Activated CD8-positive, alpha-beta T cell treated with anti-CD3 and anti-CD28 coated beads for 36 hours (primary cell): ENCODE measurements at places on chromosomes 11 and 22.

DNA sequence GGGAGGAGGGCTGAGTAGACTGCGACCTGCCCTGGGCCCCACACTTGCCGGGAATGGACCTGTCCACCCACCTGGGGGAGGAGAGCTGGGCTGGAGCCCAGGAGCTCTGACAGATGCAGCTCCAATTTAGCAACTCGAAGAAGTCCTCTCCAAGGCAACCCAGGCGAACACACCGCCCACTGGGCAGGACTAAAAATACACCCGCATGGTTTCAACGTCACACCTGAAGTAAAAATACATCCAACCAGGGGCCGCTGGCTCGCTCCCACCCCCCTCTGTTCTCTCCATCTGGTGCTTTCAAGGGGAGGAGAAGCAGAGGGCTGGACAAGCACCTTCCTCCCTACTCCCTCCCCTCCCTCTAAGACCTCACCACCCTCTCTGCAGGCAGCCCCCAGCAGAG lies 119.9 kb downstream of the FEZ1 start:
- no peak for DNase-seq

GRCh38 chr11:72369743-72370142 lies 64.6 kb downstream of the CLPB start:
- no peak for DNase-seq

DNA sequence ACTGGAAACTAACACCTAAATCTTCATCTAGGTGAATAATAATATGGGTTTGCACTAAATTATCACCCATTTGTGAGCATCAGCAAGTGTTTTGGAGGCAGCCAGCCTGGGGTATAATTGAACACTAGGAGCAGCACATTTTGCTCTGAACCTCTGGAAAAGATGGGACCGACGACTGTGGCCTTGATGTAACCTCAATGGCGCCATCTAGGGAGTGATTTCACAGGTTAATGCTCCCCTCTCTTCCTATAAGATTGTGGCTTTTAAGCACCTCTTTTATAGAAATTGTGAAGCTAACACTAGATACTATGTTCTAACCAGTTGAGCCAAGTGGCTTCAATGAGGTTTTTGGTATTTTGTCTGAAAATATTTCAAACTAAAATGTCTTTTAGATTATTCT lies 203.7 kb downstream of the NELL1 start:
- DNase-seq, result peak; percentile 12

DNA sequence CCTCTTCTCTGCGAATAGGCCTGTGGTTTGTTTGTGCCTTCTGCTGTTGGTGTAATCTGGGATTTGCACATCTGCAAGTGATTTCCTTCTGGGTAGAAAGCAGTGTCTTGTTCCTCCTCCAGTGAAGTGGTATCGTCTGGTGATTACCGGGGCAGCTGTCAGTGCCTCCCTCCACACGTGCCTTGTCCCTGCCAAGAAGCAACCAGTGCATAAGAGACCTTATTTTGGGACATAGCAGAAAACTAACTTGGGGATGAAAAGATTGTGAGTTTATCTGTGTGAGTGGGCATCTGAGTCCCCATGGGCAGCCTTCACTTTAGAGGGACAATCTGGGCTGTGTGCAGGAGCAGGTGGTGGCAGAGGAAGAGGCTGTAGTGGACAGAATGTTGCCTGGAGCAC lies 71.5 kb upstream of the SORL1-AS1 start:
- DNase-seq, result no peak

DNA sequence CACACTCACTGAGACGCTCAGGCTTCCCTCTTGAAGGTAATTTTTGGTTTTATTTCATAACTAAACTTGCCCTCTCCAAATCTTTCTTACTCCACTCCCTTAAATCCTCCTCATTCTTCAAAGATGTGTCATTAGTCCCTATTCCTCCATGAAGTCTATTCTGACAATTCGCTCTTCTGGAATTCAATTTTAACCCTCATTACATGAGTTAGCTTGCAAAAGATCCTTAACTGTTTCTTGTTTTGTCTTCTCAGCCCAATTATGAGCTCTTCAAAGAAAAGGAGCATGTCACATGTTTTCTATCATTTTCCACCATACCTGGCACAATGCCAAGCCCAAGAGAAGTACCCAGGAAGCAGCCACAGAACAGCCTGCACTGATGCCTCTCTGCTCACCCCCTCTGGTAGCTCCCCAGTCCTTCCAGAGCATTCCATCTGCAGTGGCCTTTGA lies 13.0 kb downstream of the GALNT18 start:
- DNase-seq, result no peak

- no peak for DNase-seq
Measured at GRCh38 chr11:113091481-113091780, 130.2 kb downstream of the NCAM1 start.

DNA sequence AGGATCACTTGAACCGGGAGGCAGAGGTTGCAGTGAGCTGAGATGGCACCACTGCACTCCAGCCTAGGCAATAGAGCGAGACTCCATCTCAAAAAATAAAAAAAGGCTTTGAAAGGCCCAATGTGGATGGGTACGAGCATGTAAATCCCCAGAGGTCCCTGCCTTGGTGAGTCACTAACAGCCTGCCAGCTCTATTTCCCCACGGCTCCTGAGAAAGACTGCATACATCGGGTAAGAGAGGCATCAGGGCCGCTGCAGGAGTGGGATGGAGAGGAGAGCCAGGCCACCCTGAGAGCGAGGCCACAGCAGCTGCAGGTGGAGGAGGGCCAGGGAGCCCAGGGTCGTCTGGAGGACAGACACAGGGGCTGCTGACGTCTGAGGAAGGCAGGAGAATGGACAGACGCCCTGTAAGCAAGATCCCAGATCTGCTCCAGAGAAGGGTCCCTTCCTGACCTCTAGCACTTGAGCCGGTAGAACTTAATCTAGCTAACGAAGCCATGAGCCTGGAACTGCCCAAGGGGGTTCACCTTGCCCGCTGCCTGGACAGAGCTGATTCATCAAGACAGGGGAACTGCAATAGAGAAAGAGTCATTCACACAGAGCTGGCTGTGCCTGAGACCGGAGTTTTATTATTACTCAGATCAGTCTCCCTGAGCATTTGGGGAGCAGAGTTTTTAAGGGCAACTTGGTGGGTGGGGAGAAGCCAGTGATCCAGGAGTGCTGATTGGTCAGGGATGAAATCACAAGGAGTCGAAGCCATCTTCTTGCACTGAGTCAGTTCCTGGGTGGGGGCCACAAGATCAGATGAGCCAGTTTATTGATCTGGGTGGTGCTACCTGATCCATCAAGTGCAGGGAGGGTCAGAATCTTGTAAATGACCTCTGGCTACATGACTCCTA lies 5.1 kb upstream of the KRTAP5-9 start:
- DNase-seq, result peak; percentile 48

DNA sequence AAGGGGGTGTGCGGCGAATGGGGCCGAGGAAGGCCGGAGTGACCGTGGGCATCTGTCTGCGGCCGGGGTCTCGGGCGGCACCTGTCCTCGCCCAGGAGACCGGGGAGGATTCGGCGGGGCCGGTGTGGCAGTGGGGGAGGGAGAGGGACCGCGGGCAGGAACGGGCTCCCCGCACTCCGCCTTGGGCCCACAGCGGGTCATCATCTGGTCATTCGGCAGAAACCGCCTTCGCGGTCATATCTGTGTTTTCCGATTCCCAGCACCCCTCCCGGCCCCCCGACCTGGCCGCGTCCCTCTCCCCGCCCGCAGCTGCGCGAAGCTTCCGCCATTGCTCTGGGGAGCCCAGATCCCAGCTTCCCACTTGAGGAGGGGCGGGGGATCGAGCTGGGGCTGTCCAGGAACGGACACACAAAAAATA lies 824 bp upstream of the CBX6 start:
- DNase-seq, result no peak

GRCh38 chr11:114776956-114777355 lies 98.6 kb downstream of the NXPE2 start:
- DNase-seq, result no peak

DNA sequence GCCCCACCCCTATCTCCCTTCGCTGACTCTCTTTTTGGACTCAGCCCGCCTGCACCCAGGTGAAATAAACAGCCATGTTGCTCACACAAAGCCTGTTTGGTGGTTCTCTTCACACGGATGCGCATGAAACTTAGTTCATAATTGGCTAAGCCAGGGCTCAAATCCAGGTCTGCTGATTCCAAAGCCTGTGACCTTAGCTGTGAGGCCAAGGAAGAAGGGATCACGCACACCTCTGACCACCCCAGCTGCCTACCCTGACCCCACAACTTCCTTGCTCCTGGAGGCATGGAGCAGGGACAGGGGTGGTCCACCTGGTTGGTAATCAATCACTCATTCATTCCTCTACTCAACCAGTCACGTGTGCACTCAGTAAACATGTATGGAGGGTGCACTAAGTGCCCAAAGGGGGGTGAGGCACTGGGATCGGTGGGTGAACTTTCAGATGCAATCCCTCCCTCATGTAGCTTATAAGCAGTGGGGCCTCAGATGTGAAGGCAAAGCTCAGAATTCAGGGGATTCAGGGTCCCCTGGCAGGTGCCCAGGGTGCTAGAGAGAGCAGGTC lies 10.3 kb downstream of the FXYD2 start:
- DNase-seq, result no peak

DNA sequence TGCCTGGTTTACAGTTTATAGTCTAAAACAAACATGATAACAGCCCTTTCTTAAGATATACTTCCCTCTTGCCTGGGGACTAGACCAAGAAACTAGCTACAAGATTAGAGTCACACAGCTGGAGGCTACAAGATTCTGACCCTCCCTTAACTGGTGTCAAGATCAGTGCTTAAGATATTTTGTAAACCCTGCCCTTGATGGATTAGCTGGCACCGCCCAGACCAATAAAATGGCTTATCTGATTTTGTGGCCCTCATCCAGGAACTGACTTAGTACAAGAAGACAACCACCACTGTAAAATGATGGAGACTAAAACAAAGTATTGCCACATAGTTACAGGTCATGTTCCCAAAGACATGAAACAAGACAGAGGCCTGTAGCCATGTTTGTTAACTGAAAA lies 53.4 kb downstream of the FAM181B start:
- no peak for DNase-seq

DNA sequence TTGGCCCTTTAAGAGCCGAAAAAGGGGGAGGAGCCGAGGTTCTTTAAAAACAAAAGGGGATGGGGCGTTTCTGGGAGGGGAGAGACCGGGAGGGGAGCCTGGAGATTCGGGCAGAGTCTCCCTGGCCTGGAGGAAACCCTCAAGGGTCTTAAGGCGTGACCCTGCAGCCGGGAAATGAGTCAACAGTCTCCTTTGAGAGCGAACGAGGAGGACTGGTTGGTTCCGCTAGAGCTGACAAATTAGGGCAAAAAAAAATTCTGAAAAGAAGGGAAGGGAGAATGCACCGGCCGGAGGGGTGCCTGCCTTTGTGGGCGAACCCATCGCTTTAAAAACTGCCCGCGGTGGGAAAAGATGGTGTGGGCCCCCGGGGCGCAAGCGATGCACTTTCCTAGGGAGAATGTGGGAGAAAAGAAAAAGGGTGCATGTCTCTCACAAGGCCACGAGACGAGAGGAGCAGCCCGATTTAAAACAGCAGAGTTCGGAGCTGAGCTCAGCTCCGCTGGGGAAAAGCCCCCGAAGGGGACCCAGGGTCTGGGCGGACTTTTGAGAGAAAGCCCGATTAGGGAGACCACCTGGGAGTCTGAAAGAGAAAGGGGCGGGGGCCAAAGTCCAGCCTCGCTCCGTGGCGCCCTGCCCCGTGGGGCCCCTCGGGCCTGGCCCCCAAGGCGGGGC lies 874 bp downstream of the ZFTA start:
- DNase-seq, result peak; percentile 62

DNA sequence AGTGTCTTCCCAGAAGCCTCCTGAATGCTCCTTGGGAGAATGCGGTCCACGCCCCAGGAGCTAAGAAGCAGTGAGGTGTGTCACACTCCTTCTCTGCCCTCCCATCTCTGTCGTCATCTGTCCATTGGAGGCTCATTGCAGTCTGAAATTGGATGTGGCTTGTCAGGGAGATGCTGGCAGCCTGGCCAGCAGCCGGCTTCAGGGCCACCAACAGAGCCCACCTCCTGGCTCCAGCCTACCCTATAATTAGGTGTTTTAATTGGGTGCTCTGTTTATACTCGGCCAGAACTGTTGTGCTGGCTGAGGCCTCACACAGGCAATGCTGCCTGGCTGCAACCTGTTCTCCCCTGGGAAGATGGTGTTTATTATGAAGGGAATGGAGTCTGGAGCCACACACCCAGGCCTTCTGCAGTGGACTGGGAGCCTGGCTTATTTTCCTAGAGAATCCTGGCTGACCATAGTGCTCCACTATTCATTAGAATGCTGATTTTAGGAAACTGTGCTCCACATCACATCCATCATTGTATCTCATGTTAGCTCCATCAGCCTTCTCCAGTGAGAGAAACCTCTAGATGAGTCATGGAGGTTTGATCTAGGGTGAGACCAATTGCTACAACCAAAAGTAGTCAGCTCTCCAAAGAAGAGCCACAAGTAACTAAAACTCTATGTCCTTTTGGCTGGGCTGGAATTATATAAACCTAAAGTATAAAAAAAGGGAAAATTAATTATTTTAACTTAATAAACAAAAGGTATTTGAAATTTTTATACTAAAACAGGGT lies 86.8 kb upstream of the CRTAM start:
- DNase-seq, result no peak

DNA sequence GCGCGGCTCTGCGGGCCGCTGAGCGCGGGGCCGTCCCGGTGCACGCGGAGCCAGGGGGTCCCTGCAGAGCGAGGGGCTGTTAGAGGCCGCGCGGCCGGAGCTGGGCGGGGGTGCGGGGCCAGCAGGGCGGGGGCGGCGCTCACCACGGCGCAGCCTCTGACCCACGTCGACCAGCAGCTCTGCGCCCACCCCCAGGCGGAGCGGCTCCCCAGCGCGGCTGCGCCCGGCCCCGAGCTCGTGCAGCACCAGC lies 385 bp upstream of the SCO2 start:
- no peak for DNase-seq

DNA sequence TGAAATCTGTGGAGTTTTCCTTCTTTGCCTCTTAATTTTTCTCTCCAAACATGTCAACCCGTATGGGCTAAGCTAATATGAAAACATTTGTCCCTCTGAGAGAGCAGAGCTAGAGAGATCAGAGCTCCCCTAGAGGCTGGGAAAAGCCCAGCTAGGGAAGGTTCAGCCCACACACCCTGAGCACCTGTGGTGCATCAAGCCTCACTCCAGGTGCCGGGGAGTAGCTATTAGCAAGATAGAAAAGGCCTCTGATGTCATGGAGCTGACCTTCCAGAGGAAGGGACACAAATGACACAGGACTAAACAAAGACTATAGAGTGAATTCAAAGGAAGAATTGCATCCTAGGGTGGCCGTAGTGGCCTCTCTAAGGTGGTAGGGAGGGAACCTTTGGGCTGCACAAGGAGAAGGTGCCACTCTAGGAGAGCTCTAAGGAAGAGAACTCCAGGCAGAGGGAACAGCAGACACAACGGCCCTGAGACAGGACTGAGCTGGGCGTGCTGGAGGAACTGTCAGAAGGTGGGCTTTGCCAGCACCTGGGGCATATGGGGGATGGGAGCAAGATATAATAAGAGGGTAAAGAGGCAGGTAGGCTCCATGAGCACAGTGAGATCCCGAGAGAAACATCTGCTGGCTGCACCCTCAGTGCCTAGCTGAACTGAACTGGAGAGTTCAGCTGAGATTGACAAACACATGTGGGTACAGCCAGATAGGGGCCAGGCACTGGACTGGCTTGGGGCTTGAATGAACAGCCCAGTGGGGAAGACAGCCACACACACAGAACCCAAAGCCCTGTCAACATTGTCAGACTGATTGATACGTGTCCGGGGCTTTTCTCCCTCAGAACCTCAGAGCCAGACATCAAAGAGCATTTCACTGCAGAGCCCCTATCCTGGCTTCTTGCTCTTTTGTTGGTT lies 65.5 kb upstream of the DRD2 start:
- DNase-seq, result no peak
